AG20443 (cell line): ENCODE measurements at places on chromosomes 4 and X.
A peak's percentile ranks its signal among the peaks of the same experiment; 100 is the strongest.

DNA sequence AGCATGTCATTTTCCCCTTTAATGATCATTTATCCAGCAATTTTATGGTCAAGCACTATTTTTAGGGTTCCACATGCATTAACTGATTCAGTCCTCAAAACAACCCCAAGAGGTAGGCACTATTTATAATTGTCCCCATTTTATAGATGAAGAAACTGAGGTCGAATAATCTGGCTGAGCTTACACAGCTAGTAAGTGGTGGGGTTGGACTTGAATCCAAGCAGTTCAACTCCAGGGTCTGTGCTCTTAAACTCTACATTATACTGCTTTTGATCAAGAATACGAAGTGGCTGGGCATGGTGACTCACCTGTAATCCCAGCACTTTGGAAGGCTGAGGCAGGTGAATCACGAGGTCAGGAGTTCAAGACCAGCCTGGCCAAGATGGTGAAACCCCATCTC is 3.2 kb upstream of the CHRNA9 start:
- DNase-seq = no peak

DNA sequence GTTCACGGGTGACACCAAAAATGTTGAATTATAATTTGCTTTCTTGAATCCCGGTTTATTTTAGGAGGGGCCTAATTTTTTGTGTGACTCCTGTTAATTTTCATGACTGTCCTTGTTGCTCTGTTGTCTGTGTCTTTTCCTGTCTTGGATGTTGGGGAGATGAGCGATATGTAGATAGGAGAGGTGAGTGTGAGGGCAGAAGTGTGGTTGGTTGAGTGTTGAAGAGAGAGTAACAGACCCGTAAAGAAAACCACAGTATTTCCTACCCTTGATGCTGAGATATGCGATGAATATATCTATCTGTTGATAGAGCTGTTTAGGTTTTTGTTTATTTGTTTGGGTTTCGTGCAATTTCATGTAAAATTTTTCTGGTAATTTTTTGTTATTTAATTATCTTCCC is 70.5 kb downstream of the CPE start:
- DNase-seq = no peak

GRCh38 chrX:8179656-8180055 is 8.6 kb upstream of the VCX2 start:
- DNase-seq = no peak

GRCh38 chrX:78314561-78314960 is 12.8 kb downstream of the CYSLTR1 start:
- DNase-seq = no peak

GRCh38 chr4:155582971-155583437 is 83.6 kb upstream of the GUCY1A1 start:
- no peak for DNase-seq

DNA sequence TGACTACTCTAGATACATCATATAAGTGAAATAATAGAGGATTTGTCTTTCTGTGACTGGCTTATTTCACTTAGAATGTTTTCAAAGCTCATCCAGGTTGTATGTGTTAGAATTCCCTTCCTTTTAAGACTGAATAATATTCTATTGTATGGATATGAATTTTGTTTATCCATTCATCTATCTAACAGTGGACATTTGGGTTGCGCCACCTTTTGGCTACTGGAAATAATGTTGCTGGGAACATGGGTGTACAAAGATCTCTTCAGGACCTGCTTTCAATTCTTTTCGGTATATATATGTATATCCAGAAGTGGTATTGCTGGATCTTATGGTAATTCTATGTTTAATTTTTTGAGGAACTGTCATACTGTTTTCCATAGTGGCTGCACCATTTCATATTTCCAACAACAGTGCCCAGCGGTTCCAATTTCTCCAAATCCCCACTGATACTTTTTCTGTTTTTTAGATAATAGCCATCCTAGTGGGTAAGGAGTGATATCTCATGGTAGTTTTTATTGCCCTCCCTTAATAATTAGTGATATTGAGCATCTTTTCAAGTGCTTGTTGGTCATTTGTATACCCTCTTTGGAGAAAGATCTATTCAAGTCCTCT is 3.4 kb upstream of the SCD5 start:
- no peak for DNase-seq

- DNase-seq = no peak
Measured at GRCh38 chr4:90606781-90607180, 479.6 kb downstream of the CCSER1 start.

DNA sequence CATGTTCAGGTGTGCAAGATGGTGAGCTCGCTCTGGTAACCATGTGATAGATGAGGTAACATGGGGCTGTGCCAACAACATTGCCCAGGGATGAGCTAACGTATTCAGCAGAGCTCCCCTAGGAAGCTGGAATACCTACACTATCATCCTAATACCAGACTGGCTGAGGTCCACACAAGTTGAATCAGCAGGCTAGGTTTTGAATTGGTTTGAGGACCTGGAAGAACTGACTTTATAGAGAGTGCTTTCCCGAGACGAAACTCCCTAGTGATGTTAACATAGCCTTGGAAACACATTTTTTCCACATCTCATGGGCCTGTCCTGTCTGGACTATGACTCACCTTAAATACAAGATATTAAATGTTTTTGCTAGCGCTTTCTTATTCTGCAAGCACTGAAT is 56.7 kb downstream of the IGFBP7 start:
- no peak for DNase-seq

DNA sequence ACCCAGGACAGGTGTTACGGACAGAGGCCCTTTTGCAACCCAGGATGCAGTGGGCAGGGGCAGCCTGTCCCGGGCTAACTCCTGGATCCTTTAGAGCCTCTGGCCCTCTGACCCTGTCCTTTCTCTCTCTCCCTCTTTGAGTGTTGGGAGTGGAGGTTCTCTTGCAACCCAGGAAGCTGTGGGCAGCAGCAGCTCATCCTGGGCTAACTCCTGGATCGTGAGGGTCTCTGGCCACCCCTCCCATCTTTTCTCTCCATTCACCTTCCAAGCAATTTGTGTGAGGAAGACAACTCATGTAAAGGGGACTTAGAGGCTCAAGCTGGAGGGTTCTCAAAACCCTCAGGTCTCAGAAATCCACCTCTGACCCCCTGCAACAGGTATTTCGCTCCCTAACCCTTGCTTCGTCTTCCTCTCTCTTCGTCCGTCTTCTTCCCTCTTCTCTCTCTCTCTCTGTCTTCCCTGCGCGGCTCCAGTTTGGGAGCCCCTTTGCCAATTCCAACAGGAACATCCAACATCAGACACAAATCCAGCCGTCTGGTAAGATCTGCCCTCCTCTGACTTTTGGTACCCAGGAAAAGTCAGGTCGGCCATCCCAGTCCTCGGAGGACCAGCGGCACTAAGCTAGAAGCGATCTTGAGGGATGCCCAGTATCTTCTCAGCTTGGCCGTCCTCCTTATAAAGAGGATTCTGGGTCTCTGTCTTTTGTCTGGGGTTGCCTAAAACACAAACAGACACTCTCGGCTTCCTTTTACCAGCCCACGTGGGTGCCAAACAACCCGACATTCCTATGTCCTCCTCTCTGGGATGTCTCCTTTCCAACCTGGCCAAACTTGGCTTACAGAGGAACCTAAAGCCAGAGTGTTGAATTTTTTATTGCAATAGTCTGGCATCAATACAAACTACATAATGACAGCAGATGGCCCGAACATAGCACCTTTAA is 7.9 kb downstream of the ASMTL start:
- no peak for DNase-seq

DNA sequence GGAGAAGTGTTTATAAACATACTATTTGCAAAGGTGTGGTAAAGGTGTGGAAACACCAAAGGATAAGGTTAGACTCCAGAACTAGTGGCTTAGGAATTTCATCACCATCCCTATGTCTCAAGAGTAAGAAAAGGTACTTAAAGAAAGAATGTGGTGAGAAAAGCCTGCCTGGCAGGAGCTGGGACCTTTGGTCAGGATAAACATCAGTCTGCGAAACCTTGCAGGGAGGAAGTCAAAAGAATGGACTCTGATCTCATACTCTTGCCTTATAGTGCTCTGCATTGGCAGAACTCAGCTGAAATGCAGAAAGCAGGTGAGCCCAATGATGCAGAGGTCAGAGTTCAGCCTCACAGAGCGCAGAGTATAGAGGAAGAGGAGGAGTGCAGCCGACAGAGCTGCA is 97.2 kb upstream of the NR3C2 start:
- DNase-seq = no peak

DNA sequence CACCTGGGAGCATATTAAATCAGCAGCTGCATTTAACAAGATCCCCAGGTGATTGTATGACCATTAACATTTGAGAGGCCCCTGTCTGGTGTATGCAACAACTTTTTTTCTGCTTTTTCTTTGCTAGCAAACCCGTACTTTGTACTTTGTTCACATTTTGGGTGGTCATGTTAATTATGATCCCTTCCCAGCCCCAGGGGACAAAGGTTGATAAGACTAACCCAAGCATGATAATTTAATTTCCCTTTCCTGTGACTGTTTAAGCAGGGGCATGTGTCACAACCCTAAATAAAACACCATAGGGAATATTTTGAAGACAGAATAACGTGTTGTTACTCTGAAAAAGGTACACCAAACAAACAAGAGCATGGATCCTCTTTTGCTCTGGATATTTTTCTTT is 332.0 kb downstream of the PCDH18 start:
- DNase-seq = no peak

DNA sequence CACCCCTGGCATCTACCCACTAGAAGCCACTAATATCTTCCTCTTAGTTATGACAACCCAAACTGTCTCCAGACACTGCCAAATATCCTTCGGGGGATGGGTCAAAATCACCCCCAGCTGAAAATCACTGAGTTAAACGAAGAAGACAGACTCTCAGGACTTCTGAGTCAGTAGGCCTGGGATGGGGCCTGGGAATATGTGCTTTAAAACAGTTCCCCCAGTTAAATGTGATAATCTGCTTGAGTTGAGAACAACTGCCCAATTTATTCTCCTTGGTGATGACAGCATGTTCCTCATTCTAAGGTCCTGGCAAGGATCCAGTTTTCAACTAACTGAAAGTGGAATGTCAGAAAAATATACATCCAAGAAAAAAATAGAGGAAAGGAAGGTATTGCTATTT is 52.4 kb downstream of the CBLL2 start:
- DNase-seq = peak; percentile 6

DNA sequence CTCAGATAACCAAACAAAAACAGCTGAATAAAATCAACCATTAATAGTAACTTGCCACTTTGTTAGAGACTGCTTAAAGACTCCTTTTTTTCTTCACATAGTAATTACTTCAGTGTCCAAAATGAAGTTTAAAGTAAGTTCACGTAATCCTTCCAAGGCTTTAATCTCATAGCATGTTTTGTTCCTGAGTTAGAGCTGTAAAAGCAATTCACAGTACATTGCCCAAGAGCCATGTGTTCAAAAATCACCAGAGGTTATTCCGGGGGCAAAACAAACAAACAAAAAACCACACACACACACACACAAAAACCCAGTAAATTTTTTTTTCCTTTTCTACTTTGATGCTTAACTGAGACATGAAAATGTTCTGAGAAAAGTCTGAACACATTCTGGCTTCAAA is 6.1 kb downstream of the GPR82 start:
- DNase-seq = peak; percentile 6

DNA sequence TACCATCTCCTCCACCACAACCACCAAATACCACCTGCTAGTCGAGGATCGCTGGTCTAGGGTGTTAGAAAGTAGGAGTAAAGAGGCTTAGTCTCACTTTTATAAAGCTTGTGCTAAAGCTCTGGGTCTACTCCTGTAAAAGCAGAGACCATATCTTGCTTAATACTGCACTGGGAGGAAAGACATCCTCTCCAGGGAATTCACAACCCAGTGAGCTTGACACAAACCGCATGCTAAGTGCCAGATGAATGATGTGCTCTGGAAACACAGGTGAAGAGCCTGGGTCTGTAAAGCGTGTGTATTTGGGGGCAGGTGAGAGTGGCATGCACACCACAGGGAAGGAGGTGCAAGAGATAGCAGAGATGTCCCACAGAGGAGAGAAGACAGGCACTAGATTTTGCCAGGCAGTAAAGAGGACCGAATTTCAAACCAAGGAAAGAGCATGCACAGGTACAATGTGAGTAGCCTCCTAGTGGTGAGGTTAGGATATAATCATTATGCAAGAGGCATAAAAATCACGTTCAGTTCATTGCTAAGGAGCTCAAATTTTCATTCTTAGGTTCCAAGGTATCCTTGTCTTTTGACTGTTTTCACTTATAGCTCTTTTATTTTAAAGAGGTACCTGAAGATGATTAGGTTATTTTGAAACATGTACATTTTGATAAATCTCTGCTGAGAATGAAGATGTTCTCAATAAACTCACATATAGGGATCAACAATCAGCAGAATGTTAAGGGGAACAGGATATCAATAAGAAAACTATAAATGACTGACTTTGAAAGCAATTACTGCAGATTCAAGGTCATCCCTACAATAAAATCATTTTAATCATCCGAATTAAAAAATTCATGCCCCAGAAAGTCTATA is 20.7 kb downstream of the TAPT1 start:
- DNase-seq = peak; percentile 28

- no peak for DNase-seq
Measured at GRCh38 chrX:42739741-42740140, 38.2 kb downstream of the PPP1R2C start.

- no peak for DNase-seq
Measured at GRCh38 chr4:31065086-31065485, 344.9 kb downstream of the PCDH7 start.

GRCh38 chr4:154519214-154519613 is 27.6 kb upstream of the DCHS2 start:
- no peak for DNase-seq

DNA sequence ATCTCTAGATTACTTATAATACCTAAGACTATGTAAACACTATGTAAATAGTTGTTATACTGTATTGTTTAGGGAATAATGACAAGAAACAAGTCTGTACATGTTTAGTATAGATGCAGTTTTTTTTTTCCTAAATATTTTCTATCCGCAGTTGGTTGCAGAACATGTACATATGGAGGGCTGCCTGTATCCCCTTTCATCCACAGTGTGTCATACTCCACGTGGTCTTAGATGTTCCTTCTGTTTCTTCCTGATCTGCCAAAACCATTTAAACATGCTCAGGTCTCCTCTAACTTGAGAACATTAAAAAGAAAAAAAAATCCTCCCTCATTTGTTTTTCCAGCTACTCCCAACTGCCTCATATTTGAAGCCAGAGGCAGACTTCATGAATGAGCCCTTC is 14.0 kb downstream of the OCIAD1 start:
- no peak for DNase-seq

GRCh38 chr4:184216515-184216914 is 1.2 kb downstream of the ENPP6 start:
- DNase-seq = no peak

DNA sequence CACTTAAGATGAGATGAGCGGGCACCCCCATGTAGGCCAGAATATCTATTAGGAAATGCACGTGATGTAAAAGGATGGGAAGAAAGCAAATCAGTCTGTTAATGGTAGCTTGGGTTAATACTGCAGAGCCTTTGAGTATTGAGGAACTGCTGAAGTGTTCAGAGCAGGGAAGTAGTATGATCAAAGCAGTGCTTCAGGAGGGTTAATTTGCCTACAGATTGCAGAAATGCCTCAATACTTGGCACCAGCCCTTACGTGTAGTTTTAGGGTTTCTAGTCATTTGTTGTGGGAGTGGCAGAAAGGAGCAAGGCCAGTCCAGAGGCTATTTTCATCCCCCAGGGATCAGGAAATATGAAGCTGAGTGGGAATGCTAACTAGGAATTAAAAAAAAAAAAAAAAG is 19.7 kb downstream of the ZFX start:
- peak; percentile 9 for DNase-seq
